ENCODE measurements at places on chromosomes 16 and 17.

DNA sequence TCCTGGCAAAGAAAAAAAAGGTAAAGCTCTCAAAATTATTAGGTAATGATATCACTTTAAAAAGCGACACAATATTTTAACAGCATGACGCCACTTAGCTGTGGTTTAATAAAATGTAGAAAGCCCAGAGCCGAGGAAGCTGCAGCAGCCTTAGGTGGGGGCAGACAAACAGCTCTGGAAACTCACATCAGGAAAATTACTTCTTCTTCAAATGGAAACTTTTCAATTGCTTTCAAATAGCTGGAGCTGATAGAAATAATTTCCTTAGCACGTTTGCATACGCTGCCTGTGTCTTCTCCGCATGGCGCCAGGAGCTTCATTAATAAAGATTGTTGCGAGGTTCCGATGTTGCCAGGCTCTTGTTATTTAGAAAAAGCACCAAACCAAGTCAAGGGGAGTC lies 835.3 kb upstream of the EEF2KMT start:
- no peak for DNase-seq

- DNase-seq, result peak; percentile 44
Measured at GRCh38 chr16:58661199-58661830, 23.3 kb downstream of the SLC38A7 start.

DNA sequence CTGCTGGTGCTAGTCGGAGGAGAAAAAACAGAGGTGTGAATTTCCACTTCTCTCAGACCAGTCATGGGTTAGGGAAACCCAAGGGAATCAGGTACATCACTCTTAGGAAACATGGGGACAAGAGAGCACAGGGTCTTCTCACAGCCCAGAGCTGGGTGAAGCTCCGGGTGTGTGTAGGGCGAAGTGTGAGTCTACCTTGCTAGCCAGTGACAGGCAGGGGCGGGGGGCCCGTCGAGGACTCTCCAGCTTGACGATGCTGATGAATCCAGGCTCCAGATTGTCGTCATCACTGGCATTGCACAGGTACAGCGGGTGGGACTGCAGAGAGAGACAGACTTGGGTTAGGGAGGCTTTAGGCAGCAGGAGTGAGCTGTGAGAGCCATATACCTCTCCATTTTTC lies 18.7 kb upstream of the SUPT4H1 start:
- no peak for DNase-seq

DNA sequence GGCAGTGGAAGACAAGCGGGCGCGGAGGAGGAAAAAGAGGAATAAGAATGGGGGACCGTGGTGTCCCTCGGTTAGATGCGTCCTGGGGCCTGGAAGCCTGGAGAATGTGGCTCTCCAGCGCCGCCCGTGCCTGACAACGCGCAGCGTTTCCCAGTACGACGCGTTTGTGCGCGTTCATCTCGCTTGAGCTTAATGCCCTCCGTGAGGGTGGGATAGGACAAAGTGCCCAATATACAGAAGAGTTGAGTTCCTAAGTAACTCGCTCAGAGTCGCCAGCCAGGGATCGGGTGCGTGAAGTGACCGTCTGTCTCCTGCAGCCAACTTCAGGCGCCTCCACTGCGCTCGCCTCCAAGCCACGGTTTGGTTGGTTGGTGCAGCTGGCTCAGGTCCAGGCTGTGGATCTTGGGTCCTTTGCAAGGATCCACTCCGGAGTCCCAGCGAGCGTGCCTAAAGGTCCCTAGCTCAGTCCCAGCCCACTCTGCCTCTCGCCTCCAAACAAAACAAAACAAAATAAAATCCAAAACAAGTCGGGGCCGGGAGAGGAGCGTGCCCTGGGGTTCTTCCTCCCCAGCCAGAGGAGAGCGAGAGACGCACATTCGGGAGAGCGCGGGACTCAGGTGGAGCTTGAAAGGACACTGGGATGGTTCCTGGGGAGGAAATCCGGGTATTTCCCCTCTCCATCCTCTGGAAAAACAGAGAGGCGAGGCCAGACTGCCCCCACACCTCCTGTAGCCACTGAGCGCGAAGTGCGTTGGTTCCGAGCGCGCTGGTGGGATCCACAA lies 974 bp downstream of the GALR2 start:
- DNase-seq, result no peak

DNA sequence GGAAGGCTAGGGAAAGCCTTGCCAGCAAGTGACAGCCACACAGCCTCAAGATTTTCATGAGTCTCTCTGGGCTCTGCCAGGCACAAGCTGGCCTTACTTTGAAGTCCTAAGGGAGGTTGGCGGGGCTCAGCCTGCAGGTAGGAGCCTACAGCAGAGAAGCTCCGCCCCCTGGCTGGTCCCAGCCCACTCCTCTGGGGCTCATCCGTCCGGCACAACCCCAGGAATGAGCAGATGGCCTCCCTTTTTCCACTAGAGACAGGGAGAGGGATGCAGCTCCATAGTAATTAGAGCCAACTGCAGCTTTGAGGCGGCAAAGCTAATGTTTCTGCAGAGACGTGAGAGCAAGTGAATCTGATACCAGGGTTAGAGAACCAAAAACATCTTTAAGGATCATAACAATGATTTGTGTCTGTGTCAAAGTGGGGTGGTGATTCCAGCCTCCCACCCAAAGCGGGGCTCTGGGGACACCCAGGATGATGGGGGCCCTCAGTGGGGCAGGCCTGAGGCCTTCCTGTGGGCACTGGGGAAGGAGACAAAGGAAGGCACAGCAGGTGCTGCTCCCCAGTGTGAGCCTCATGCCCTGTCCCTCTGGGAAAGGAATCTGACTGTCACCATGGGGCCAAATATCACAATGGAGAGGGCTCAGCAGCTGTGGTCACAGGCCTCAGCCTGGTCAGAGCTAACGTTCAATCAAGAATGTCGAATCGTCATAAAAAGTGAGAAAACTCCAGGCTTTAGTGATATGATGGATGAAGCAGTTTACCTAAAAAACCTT lies 61.5 kb downstream of the RBFOX3 start:
- no peak for DNase-seq

- no peak for DNase-seq
Measured at GRCh38 chr16:10616756-10617640, 36.6 kb upstream of the EMP2 start.

GRCh38 chr17:65446838-65447526 lies 114.5 kb downstream of the AXIN2 start:
- DNase-seq, result no peak

DNA sequence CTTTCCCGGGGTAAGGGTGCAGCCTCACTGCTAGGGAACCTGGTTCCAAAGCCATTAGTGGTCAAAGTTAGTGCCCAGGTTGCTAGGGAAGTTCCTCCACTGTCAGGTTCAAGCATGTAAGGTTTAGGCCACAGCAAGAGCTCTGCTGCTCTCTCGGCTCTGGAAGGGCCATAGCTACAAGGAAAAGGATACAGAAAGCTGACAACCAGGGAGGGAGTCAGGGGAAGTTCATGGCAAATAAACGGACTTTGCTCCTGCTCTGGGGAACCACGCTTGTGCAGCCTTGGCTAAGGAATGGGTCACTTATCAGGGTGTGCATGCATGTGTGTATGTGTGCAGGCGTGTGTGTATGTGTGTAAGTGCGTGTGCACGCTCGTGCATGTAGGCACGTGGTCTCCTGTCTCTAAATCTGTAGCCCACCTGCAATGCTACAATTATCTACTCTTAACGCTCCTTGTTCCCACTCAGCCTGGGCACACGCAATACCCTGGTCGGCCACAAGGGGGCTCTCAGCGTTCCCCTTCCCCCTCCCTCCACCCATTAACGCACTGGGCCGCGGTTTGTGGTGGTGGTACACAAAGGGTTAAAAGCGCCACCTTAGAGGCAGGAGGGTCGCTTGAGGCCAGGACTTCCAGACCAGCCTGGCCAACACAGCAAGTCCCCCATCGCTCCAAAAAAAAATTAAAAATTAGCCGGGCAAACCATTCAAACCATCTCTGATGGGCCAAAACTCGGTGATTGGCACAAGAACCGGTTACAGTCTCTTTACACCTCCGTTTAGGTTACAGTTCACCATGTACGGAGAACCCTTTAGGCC lies 48.4 kb upstream of the KDM8 start:
- DNase-seq, result peak; percentile 76

GRCh38 chr17:29905086-29905878 lies 24.7 kb downstream of the SSH2 start:
- DNase-seq, result no peak

DNA sequence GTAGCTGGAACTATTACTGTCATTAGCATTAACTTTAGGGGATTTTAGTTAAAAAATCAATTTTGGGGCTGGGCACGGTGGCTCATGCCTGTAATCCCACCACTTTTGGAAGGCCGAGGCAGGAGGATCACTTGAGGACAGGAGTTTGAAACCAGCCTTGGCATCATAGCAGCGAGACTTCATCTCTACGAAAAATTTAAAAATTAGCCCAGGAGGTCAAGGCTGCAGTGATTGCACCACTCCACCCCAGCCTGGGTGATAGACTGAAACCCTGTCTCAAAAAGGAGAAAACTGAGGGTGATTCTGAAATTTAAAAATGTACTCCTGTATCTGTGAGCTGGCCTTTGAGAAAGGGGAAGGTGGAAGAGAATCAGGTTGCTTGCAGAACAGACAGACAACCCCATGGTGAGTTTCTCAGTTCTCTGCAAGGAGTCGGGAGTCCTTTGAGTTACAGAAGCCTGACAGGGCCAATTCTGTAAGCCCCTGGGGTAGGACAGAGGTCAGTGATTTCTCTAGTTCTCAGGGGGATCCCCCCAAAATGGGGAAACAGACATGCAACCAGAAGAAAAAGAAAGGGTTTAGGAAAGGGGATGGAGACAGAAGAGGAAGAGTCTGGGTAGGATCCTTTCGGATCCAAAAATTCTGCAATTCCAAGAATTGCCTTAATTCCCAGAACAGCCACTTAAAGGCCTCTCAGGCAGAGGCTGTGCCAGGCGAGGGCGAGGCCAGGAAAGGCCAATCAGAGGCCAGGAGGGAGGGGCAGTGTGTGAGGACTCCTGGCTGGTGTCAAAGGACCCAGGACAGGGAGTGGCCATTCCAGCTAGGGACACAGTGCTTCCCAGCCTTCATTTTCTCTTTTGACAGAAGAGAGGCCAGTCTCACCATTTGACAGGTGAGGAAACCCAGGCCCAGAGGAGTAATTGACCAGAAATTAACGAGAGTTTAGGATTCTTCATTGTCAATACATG lies 6.7 kb downstream of the NUPR1 start:
- no peak for DNase-seq

DNA sequence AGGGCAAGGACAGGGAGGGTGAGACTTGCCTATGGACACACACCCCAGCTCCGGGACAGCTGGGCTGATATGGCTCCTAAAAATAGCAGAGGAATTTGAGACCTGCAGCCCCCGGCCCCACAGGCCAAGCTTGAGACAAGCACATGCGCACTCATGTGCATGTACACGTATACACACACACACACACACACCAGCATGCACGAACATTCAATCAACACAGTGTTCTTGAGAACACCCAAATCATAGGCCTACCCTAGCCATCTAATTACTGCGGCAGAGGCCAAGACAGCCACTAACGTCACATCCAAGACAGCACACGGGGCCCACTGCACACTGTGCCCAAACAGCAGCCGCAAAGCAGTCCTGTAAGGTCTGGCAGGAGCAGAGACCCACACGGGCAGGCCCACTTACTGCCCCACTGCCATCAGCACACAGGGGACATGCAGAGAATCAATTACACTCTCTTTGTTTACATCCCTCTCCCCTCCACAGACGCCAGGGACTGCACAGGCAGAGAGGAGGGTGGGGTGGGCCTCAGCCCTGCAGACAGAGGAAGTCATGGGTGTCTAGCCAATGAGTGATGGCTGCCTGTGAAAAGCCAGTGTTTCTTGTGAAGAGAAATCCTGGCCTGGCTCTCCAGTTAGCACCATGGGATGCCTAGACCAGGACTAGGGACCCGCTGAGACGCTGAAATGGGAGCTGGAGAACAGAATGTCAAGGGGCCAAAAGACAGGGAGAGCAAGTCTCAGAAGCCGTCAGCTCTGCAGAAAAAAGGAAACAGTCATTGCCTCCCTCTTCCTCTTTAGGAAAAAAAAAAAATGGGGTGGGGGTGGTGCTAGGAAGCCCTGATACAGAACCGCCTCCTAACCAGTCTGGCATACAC lies 39.3 kb downstream of the MYO18A start:
- DNase-seq, result peak; percentile 63

DNA sequence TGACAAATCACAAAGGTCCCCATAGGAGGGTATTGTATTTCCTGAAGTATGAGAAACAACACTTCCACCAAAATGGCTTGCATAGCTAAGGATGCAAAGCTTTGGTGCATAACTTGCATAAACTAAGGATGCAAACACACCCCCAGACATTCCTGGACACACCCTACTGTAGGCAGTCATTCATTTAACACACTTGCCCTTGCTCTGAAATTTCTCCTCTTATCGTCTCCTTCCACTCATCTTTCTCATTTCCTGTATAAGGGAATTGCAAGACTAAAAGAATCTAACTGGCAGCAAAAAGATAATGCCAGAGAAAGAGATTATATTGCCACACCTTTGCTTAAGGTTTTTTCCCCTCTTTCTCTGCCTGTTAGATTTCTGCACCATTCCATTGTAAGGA lies 28.3 kb downstream of the CHD9 start:
- no peak for DNase-seq

DNA sequence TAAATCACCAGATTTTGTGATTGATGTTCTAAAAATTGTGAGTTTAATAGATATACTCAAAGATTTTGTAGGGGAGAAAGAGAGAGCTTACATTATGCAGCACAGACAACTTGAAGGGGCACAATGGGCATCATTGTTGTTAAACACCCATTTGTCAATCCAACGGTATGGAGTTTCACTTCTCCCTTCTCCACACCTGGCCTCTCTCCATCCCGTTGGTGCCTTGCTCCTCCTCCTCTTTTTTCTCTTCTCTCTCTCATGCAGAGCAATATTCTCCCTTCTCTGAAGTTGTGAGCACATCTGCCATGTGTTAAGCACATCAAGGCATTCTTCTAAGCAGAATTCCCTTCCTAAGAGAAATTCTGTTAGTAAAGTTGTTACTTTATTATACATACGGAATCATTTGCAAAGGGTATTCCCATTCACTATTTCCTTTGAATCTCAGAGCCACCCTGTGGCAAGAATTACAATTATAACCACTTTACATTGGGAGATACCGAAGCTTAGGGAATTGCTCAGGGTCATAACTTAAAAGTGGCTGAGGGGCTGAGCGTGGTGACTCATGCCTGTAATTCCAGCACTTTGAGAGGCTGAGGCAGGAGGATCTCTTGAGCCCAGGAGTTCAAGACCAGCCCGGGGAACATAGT lies 40.5 kb upstream of the SKAP1 start:
- DNase-seq, result no peak

DNA sequence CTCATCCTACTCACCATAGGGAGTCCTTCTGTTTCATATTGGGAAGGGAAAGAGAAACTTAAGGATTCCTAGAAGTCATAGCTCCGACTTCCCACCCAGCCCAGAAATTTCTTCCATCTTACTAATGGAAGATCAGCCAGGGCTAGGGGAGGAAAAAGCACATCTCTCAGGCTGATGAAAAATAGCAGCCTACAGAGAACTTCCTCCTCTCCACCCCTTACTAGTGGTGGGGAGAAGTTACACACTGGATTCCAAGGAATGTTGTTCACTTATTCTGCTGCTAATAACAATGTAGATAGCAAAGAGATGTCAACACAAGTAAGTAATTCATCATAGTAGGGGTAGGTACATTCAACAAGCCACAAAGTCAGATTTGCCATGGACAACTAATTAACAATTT lies 94.4 kb downstream of the SPACA3 start:
- no peak for DNase-seq

- no peak for DNase-seq
Measured at GRCh38 chr16:54568906-54569807, 282.6 kb upstream of the IRX3 start.

All from activated CD4-positive, alpha-beta T cell treated with anti-CD3 and anti-CD28 coated beads, Interleukin-2, Interleukin-6, amounts not matched to agents 100 ng/mL and 50 ng/mL, durations not matched to agents 16 hours and 8 hours (primary cell).